Psoas muscle (tissue), 8 donors: ENCODE measurements at places on chromosomes 6 and 20. TPM values are rescaled to one million over a fixed set of nuclear protein-coding genes. Genes with fewer than 3 reads are reported as not detected.

KIF6 gene
- total RNA-seq: 0.14 TPM

NKX2-4 gene
- total RNA-seq: not detected

HLA-DPA1 gene
- total RNA-seq: 22.8 TPM

NR2E1 gene
- not detected for total RNA-seq

KHDC1 gene
- total RNA-seq: 0.27 TPM

UFL1 gene
- total RNA-seq: 24.7 TPM

PRDM13 gene
- total RNA-seq: not detected

AIF1 gene
- total RNA-seq: 9.5 TPM

WASF1 gene
- total RNA-seq: 1.1 TPM

CLDN20 gene
- total RNA-seq: not detected

SRSF12 gene
- total RNA-seq: 0.26 TPM

MED20 gene
- total RNA-seq: 12.9 TPM

ADISSP gene
- 16.0 TPM for total RNA-seq

TRIM15 gene
- total RNA-seq: not detected

TUBB2B gene
- total RNA-seq: 3.6 TPM

OXT gene
- not detected for total RNA-seq

PAX1 gene
- 0.38 TPM for total RNA-seq

C2 gene
- 1.5 TPM for total RNA-seq

CCDC170 gene
- total RNA-seq: 0.14 TPM

BPIFB6 gene
- total RNA-seq: not detected

GTSF1L gene
- total RNA-seq: not detected

GSTA3 gene
- total RNA-seq: not detected

BPI gene
- not detected for total RNA-seq

RGS17 gene
- total RNA-seq: not detected

CYP21A2 gene
- 9.9 TPM for total RNA-seq

TLDC2 gene
- total RNA-seq: 0.15 TPM

TRIM38 gene
- 7.3 TPM for total RNA-seq

SGK2 gene
- not detected for total RNA-seq

NTSR1 gene
- not detected for total RNA-seq
